ENCODE measurements at places on chromosomes 6 and 20. TPM values are rescaled to one million over a fixed set of nuclear protein-coding genes. Genes with fewer than 3 reads are reported as not detected.

DNA sequence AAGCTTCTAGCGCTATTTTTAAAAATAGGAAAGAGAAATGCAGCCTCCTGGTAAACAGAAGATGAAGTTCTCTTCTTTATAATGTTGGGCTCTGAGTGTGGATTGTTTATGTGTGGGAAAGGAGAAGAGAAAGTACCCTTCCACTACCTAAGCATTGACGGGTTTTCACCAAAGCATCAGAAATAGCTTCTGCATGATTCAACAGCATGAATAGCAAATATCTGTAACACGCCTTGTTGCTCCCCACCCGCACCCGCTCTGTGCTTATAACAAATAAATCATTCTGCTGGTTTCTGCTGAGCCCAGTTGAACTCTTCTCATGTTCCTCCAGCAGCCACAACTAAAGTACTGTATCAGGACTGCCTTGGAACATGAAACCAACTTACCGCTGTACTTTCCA is 20.7 kb downstream of the TXLNB start:
- H3K36me3 ChIP-seq, result no peaks in the 10 kb centered on the region
- no peaks in the 10 kb centered on the region for H3K27me3 ChIP-seq
- H3K27ac ChIP-seq, result no peak overlapping the region
- H3K4me1 ChIP-seq, result peaks cover 4% of the 10 kb centered on the region

GRCh38 chr6:14888575-14889000 is 357.3 kb upstream of the JARID2 start:
- no peaks in the 10 kb centered on the region for H3K27me3 ChIP-seq
- peaks cover 10% of the 10 kb centered on the region for H3K4me1 ChIP-seq
- no peak overlapping the region for H3K4me3 ChIP-seq
- no peak for DNase-seq
- H3K27ac ChIP-seq, result no peak overlapping the region
- H3K36me3 ChIP-seq, result no peaks in the 10 kb centered on the region

GRCh38 chr20:23152308-23152892 is 66.3 kb upstream of the CD93 start:
- peaks cover 68% of the 10 kb centered on the region for H3K4me1 ChIP-seq
- no peak overlapping the region for H3K4me3 ChIP-seq
- no peaks in the 10 kb centered on the region for H3K36me3 ChIP-seq
- H3K27me3 ChIP-seq, result no peaks in the 10 kb centered on the region
- H3K27ac ChIP-seq, result peak overlapping the region; percentile 56
- DNase-seq, result peak; percentile 92

GRCh38 chr6:136016228-136017225 is 165.0 kb downstream of the PDE7B start:
- DNase-seq, result peak; percentile 45
- no peaks in the 10 kb centered on the region for H3K4me1 ChIP-seq
- no peak overlapping the region for H3K4me3 ChIP-seq
- no peak overlapping the region for H3K27ac ChIP-seq

DNA sequence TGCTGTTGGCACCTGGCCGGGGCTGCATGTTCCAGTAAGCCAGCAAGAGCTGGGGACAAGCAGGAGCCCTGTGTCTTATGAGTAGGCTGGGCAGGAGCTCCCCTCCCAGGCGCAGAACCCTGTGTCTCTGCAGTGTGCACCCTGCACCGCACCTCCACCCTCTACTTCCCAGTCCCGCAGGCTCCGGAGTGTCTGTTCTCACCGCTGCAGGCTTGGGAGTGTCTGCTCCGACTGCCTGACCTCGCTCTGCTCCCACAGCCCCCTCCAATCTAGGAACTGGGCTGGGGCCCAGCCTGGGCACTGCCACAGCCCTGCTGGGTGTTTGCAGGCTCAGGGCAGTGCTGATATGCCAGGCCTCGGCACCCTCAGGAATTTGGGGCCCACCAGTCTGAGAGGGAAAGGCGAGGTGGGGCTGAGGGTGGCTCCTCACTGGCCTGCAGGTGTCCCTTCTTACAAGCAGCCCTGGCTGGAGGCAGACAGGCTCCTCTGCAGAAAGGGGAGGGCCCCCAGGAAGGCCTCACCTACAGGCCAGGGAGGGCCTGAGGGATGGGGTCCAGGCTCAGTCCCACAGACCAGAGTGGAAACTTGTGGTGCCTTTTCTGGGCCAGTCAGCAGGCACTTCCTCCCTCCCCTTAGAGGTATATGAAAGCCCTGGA is 871.6 kb upstream of the GJE1 start:
- no peak overlapping the region for H3K27ac ChIP-seq
- no peaks in the 10 kb centered on the region for H3K27me3 ChIP-seq
- no peak overlapping the region for H3K4me3 ChIP-seq
- DNase-seq, result no peak
- H3K4me1 ChIP-seq, result no peaks in the 10 kb centered on the region

- H3K4me3 ChIP-seq, result no peak overlapping the region
- H3K4me1 ChIP-seq, result no peaks in the 10 kb centered on the region
- H3K36me3 ChIP-seq, result no peaks in the 10 kb centered on the region
- no peak overlapping the region for H3K27ac ChIP-seq
- no peak for DNase-seq
- no peaks in the 10 kb centered on the region for H3K27me3 ChIP-seq
Measured at GRCh38 chr6:47348316-47348863, 38.7 kb upstream of the TNFRSF21 start.

- no peak overlapping the region for H3K27ac ChIP-seq
- H3K27me3 ChIP-seq, result peaks cover 58% of the 10 kb centered on the region
- H3K4me1 ChIP-seq, result peaks cover 39% of the 10 kb centered on the region
- no peaks in the 10 kb centered on the region for H3K36me3 ChIP-seq
- no peak for DNase-seq
- peak overlapping the region; percentile 77 for H3K4me3 ChIP-seq
Measured at GRCh38 chr6:27866357-27867050, 45.7 kb downstream of the OR2B2 start.

- no peaks in the 10 kb centered on the region for H3K36me3 ChIP-seq
- H3K4me1 ChIP-seq, result no peaks in the 10 kb centered on the region
- no peak for DNase-seq
- no peak overlapping the region for H3K4me3 ChIP-seq
- H3K27me3 ChIP-seq, result no peaks in the 10 kb centered on the region
Measured at GRCh38 chr6:109626311-109626710, 64.7 kb downstream of the AK9 start.

The NNAT gene
- 14.1 TPM for total RNA-seq

- DNase-seq, result no peak
- no peaks in the 10 kb centered on the region for H3K36me3 ChIP-seq
- no peaks in the 10 kb centered on the region for H3K27me3 ChIP-seq
Measured at GRCh38 chr6:56517155-56517745, 125.4 kb downstream of the DST start.

DNA sequence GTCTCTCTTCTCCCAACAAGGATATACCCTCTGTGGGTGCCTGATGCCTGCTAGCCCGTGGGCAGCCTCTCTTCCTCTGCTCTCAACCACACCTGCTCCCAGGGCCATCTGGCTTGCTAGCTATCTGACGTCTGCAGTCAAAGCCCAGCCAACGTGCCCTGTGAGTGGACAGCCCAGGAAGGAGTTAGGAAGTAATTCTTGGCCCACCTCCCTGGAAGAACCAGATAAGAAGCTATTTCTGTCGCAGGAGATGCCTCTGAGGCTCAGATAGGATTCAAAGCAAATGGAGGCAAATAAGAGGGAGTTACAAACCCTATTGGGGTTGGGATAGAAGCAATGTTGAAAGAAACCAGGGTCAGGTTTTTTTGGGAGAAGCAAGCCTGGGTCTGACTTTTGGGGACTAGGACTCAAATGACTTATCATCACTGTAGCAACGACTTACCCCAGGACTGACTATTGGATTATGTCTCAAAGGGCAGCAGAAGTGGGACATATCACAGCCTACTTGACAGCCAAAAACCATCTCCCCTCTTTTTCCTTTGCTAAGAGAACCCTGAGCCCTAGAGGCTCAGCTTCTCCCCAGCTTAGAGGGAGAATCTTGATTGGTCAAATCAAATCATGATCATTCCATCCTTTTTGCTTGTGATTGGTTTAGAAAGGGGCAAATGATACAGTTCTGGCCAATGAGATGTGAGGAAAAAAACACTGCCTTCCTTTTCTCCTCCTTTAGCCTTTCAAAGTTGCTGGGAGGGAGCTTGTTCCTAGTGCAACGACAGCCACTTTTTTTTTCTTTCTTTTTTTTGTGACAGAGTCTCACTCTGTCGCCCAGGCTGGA is 18.0 kb upstream of the CDK5RAP1 start:
- DNase-seq, result no peak
- no peaks in the 10 kb centered on the region for H3K27me3 ChIP-seq
- H3K36me3 ChIP-seq, result peaks cover 5% of the 10 kb centered on the region
- no peak overlapping the region for H3K4me3 ChIP-seq

The POLR1H gene
- total RNA-seq, result 19.6 TPM

The MUC22 gene
- not detected for total RNA-seq

The BTN1A1 gene
- total RNA-seq, result not detected

DNA sequence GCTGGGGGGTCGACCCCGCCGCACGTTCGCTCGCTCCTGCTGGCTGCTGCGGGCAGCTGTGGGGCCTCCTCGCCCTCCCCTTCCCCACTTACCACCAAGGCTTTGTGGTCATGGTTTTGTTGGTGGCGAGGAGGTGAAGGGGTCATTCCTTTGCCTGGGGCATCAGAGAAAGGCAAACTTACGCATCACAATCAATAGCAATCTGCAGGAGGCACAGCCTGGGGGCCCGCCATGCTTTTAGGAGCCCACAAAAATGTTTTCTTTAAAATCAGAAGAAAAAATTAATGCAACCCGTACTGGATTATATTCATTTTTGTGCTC is 137.0 kb downstream of the IMPG1 start:
- H3K27ac ChIP-seq, result no peak overlapping the region
- no peaks in the 10 kb centered on the region for H3K27me3 ChIP-seq
- H3K4me3 ChIP-seq, result peak overlapping the region; percentile 37

- peaks cover 61% of the 10 kb centered on the region for H3K36me3 ChIP-seq
- H3K27ac ChIP-seq, result peak overlapping the region; percentile 70
- H3K27me3 ChIP-seq, result no peaks in the 10 kb centered on the region
- H3K4me1 ChIP-seq, result peaks cover 16% of the 10 kb centered on the region
- no peak overlapping the region for H3K4me3 ChIP-seq
Measured at GRCh38 chr6:56490993-56491392, 151.7 kb downstream of the DST start.

The PRPH2 gene
- total RNA-seq, result 1.2 TPM
